Midbrain (tissue), 1 donor: ENCODE measurements at places on chromosomes 1 and 21.

DNA sequence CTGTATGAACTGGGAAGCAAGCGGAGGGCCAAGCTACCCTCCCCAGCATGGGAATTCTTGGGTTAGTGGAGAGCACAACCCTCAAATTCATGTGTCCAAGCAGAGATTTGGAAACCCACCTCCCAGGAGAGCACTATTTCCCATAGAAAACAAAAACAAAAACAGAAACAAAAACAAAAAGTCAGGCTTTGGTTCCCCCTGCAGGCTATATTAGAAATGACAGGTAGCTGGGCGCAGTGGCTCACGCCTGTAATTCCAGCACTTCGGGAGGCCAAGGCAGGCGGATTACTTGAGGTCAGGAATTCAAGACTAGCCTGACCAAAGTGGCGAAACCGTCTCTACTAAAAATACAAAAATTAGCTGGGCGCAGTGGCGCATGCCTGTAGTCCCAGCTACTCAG, 10.8 kb downstream of the MINDY1 start:
- peak; percentile 38 for DNase-seq

DNA sequence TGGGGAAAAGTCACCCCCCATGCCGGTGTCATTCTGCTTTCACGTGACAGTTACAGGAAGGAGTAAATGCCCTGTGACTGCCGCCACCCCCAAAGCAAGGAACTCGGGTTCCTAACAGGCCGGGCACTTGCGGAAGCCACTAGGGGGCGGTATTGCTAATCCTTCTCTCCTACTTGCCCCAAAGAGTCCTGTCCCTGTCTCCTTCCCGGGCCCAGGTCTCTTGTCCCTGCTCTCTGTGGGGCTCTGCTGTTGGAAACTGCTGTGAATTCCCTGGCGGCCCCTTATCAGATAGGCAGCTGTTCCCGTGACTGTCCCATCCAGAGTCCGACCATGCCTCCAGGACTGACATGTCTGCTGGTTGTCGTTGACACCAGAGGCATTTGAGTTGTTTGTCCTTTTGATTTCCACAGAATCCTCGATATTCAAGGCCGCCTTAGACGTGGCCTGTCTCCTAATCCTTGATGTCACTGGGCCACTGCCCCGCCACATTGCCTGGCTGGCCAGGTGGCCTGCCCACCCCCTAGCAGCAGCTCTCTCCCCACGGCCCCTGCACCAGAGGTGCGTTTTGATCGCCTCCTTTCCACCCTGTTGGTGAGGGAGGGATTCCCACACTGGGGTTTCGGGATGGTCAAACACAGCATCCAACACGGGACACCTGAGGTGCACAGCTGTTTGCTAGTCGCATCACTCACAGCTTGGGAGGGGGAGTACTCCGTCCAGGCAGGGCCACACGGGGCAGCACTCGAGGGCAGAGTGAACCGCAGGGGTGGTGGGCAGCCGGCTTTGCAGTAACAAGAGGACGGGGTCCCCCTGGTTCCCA, 37.3 kb downstream of the CHAF1B start:
- DNase-seq: no peak

- DNase-seq: no peak
Observed at GRCh38 chr1:75440274-75440673, 170.6 kb downstream of the SLC44A5 start.

DNA sequence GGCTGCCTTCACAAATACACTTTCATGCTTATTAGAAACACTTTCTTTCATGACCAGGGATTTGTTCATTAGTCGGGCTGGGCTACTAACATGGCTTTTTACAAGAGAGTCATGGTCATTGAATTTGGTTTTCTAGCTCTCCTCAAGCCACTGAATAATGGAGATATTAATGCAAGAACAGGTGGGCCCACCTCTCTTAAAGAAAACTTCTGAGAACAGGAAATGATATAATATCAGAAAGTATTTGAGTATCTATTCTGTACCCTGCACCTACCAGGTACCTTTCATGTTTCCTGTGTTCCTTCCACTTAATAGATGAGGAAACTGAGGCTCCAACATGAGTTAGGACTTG, 90.0 kb downstream of the TRABD2B start:
- no peak for DNase-seq

GRCh38 chr21:25942135-25942534, 207.4 kb downstream of the GABPA start:
- no peak for DNase-seq

- DNase-seq: peak; percentile 46
Observed at GRCh38 chr1:235917267-235917811, 50.6 kb upstream of the LYST start.

DNA sequence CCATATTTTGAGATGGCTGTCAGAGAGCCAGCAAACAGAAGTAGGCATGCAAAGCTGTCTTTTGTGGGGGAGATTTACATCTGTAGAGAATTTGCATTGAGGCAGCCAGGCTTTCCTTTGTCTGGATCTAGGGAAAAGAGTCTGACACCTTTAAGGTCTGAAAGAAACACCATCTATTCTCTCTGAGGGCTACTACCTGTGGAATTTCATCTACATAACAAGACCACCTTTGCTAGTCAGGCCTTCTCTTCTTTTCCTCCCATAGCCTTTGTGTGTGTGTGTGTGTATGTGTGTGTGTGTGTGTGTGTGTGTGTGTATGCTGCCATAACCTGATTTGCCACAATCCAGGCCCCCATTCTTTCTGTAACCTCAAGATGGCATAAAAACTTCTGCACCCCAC, 28.4 kb upstream of the DMRTB1 start:
- no peak for DNase-seq

DNA sequence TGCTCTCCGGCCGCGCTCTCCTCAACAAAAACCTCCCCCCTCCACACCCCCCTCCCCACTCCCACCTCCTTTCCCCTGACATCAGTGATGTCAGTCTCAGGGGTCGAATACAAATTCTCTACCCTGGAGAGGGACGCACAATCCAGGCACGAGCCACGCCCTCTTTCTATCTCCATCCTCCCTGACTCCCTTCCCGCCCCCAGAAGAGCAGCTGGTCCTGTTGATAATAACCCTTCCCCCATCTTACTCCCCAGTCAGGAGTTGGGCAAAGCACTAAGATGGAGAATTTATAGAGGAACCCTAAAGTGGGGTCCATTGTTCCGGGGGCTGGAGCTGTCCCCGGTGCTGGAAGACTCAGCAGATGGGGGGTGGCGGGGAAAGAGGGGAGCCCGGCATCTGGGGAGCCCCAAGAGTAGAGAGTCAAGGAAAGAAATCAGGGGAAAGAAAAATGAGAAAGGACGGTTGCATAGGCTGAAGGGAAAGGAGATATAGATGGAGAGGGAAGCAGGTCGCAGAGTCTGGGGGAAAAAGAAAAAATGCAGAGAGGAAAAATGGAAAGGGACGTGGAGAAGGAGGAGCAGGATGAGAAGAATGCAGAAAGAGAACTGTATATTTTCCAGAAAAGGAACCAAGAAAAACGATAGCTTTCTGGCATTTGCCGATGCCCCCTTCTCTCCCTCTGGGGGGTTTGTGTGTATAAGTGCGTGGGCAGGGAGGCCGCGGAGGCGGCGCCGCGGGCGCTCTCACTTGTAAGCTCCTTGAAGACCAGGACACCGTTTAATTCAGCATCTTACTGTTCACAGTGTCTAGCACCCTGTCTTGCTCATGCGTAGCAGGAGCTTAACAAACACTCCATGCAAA, at the start of gene CELF3:
CELF3 (minus strand) TSS at position 33 of the 861 bp plus-strand sequence. CDS start 783 bp downstream, outside the sequence.
- peak; percentile 70 for DNase-seq

- no peak for DNase-seq
Observed at GRCh38 chr1:180196436-180197003, 33.5 kb upstream of the LHX4 start.

DNA sequence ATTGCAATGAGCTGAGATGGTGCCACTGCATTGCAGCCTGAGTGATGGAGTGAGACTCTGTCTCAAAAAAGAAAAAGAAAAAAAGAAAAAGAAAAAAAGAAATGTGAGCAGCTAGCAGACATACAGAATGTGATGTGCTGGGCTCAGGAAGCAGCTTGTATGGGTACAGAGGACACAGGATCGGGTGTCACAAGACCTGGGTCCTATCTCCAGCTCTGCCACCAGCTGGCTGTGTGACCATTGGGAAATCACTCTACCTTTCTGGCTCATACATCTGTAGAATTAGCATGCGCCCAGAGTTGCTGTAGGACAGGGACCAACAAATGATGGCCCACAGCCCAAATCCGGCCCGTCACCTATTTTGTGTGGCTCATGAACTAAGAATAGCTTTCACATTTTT, 3.3 kb upstream of the PLA2G2C start:
- DNase-seq: no peak

- no peak for DNase-seq
Observed at GRCh38 chr1:31447210-31447609, 34.2 kb downstream of the SERINC2 start.

DNA sequence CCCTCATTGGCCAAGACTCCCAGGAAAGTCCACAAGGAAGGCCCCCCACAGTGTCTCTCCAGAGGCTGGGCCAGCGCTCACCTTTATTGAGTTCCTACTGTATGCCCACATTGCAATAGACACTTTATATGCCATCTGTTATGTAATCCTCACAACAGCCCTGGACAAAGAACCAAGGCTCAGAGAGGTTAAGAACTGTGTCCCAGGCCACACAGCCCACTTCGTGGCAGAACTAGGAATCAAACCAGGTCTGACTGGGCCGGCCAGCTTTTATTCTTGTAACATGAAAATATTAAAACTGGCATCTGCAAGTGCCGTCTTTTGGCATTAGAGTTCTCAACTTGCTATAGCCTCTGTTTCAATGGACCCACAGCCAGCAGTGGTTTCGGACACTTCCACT, 4.5 kb downstream of the CTRC start:
- no peak for DNase-seq

DNA sequence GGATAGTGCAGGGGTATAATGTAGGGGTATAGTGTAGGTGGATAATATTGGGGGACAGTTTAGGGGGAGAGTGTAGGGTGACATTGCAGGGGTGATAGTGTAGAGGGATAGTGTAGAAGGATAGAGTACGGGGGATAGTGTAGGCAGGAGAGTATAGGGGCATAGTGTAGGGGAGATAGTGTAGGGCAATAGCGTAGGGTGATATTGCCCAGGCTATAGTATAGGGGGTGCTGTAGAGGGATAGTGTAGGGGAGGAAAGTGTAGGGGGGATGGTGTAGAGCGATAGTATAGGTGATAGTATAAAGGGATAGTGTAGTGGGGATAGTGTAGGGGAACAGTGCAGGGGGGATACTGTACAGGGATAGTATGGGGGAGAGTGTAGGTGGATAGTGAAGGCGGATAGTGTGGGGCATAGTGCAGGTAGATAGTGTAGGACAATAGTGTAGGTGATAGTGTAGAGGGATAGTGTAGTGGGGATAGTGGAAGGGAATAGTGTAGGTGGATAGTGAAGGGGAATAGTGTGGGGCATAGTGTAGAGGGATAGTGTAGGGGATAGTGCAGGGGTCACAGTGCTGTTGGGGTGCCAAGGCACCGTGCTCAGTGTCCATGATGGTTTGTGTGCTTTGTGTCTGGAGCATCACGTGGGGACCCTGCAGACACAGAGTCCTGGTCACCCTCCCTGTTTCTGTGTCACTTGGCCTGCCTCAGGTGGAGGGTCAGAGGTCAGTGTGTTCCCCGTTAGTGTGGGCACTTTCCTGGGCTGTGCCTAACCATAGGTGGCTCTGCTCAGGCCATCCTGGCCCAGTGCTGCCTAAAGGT, 10.5 kb upstream of the ARF1 start:
- DNase-seq: no peak

DNA sequence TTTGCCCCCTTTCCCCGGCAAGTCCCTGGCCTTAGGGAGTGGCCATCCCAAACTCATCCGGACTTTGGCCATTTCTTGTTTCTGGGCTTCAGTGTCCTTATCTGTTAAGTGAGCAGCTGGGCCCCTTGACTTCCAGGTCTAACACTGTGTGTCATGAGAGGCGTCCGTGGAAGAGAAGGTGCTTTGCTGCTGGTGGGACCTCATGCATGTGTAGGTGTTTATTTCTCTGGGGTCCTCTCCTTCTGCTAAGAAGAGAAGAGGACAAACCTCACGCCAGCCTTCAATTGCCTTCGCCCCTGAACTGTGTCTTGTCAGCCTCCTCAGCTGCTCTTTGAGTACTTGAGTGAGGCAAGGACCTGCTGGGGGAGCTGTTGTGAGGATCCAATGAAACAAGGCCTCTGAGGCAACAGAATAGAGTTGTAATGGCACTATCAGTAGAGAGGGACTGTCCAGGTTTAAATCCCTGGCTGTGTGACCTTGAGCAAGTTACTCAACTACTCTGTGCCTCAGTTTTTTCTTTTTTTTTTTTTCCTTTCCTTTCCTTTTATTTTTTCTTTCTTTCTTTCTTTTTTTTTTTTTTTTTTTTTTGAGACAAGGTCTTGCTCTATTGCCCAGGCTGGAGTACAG, 72.5 kb downstream of the RUNX3 start:
- no peak for DNase-seq

- DNase-seq: no peak
Observed at GRCh38 chr1:228170666-228171065, 5.1 kb downstream of the IBA57 start.

DNA sequence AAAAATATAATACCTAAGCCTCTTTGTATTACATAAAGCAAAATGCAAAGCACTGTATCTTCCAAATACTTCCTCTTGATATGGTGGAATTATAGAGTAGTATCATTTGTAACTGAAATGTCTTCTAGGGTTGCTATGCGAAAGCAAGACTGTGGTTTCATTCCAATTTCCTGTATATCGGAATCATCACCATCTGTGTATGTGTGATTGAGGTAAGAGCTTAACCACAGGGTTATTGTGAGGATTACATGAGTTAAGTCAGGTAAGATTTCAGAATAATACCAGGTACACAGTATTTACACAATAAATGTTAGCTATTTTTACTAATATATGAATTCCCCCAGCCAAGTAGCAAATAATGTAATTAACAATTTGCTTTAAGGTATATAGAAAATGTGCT, 24.7 kb downstream of the CD53 start:
- DNase-seq: no peak

GRCh38 chr1:179968994-179969919, 14.6 kb downstream of the CEP350 start:
- DNase-seq: no peak

- no peak for DNase-seq
Observed at GRCh38 chr1:10934150-10934818, 78.2 kb upstream of the TARDBP start.

GRCh38 chr1:208207388-208208131, 36.6 kb downstream of the PLXNA2 start:
- DNase-seq: no peak

- DNase-seq: no peak
Observed at GRCh38 chr1:218392780-218393179, 47.6 kb downstream of the TGFB2 start.

DNA sequence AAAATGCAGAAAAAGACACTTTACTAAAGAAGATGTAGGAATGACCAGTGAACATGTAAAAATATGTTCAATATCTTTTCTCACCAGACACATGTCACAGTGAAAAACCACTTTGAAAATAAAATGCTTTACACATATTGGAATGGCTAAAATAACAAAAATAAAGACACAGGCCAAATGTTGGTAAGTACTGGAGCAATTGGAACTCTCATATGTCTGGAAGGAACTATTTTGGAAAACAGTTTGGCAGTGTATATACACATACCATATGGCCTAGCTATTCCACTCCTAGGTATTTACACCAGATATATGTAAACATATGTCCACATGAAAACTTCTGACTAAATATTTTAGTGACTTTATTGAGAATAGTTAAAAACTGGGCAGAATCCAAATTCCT, 927.2 kb downstream of the BRINP3 start:
- DNase-seq: no peak
